ENCODE measurements at places on chromosomes 6 and 20.

DNA sequence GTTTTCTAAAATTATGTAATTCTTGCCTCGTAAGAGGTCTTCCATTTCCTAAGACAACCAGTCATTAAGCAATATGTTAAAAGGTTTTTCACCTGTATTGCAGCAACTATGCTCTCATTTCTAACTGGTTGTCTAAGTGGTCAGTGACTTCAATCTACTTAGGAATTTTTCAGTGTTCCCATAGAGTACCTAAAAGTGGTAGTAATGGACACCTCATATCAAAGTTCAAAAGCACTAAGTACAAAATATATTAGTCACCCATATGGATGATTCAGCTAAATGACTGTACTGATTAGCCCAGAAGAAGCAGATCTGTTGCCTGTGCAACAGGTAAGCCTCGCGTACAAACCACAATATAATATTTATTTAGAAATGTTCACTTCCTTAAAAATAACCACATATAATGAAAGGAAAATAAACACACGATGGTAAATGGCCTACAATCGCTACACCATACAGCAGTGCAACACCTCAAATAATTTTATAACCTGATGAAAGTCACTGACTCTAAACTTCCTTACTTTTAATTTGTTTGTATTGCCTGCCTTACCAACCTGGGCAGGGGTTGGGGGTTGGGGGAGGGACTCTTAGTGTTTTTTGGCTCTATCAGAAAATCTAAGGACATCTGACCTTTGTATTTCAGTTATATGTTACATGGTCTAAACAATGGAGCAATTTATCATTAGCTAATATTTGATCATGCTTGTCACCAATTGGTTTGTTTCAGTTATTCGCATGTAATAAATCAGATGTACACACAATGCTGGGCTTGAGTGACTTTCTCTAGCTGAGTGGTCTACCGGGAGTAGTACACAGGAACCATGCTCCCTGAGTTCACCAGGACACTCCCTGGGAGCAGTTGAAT, 105.9 kb downstream of the HIVEP2 start:
- no peak for DNase-seq

DNA sequence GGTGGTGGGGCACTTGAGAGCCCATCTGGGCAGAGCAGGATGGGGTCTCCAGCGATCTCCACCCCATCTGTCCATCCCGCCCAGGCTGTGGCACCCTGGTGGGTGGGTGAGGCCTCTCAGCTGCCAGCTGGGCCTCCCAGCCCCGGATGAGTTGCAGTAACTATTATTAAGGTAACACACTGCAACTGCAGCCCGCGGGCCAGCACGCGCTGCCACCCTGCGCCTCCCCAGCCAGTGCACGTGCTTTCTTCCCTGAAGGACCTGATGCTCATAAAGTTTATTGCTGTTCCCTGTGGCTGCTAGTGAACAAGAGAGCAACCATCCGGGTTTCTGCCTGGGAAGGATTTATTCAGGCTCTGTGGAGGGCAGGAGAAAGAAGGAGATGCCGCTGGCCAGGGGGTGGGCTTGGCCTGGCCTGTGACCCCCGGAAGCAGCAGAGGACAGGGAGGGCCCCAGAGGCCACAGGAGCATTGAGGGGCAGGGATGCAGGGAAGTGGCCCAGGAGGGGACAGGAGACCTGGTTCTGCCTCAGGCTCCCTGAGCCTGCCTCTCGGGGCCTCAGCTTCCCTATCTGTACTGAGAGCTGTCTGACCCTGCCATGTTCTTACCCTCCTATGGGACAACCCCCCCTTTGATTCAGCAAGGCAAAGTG, 1.7 kb downstream of the IP6K3 start:
- no peak for DNase-seq

DNA sequence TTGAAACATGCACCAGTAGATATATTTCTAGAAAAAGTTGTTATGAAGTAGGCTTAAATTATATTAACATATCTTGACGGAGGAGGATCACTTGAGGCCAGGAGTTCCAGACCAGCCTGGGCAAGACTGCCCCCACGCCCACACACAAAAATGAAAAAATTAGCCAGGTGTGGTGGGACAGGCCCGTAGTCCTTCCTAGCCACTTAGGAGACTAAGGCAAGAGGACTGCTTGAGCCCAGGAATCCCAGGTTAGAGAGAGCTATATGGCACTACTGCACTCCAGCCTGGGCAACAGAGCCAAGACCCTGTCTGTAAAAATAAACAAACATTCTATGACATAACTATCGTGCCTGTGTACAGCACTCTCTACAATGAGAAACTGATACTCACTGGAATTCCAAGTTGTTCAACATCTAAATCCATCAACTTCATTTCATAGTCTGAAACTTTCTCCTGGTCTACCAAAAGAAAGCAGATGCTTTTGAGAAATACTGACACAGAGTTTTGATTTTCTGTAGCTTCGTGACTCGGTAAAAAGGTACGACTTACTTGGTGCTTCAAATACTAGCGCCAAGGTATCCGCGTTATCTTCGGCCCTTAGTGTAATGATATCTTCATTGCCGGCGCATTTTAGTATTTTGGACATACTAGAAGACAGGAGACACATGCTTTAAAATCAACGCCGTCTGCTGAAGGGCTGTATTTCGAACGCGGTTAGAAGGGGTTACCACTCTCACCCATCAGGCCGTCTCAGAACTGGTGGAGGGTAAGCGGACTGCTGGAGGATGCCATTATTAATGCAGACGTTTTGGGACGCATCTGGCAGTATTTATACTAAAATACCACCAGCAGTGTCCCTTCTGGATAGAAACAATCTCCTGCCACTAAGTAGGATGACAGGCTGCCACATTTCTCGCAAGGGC, 1.3 kb downstream of the PCNA start:
- DNase-seq: no peak

- DNase-seq: no peak
These were observed 37.4 kb upstream of the MRPS10 start for GRCh38 chr6:42255050-42255449.

DNA sequence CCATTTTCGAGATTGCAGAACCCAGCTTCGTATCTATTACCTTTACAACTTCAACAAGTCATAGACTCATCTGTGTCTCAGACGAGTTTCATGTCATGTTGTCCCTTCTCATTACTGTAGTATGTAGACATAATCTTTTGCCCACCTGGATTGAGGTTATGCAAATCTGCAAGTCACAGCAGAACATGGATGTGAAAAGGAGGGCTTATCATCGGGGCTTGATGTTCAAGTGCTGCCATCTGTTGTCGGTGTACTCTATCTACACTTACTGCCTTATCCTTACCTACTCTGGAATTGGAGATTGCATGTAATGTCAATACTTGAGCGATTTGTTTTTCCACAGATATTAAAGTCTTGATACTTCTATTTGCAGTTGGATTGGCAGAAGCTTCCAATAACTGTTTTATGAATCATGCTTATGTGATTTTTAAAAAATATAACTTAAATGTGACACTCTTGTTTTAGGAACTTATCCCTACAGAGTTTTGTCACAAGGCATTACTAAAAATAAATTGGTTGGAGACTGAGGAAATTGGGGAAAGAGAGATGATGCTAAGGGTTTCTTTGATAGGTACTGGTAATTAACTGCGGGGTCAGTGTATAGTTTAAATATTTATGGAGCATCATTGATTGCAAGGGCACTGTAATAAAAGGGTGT, 3.0 kb upstream of the GOPC start:
- DNase-seq: peak; percentile 74

- DNase-seq: no peak
These were observed 3.3 kb downstream of the CST11 start for GRCh38 chr20:23449421-23449820.

DNA sequence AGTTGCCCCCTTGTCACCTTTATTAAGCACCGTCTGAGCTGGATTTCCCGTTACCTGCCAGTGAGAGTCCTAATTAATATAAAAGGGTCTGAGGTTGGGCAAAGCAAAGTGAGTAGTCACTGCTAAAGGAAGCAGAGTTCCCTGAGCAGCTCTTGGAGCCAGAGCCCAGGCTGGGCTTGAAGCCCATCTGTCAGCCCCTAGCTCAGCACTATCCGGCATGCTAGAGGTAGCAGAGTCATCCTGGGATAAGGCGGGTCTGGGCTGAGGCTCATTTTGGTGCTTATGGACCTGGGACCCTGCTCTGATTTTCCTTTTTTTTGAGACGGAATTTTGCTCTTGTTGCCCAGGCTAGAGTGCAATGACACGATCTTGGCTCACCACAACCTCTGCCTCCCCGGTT, 46.2 kb downstream of the ADNP start:
- no peak for DNase-seq

DNA sequence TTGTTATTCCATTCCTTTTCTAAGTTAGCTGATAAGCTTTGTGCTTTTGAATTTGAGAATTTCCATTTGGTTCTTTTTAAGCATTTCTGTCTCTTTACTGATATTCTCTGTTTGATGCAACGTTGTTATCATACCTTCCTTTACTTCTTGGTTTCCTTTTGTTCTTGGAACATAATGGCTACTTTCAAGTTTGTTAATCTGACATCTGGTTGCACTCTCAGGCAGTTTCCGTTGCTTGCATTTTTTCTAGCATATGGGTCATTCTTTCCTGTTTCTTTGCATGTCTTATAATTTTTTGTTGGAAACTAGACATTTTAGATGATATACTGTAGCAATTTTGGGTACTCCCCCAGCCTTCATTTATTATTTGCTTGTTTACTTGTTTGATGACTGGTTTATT, 12.5 kb downstream of the CDC5L start:
- no peak for DNase-seq

Measured in GM13977 (cell line).